Stimulated activated CD4-positive, alpha-beta T cell treated with anti-CD3 and anti-CD28 coated beads, Interleukin-15, amount 100 ng/mL, for 48 hours (primary cell): ENCODE measurements at places on chromosomes 7 and 10.

DNA sequence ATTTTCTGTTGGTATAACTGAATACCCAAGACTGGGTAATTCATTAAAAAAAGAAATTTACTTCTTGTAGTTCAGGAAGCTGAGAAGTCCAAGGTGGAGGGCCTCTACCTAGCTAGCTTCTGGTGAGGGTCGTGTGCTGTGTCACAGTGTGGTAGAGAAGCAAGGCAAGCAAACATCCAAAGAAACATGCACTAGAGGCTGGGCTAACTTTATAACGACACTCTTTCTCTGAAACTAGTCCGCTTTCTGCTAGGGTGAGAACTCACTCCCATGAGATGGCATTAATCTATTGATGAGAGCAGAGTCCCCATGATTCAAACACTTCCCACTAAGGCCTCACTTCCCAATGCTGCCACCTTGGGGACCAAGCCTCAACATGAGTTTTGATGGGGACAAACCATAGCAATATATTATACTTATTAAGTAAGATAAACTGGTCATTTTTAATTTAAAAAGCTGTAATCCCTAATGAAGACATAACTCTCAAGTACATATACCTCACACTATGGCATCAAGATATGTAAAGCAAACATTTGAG, 50.8 kb downstream of the PHYHIPL start:
- DNase-seq, result no peak

- DNase-seq, result no peak
These were observed 187.8 kb downstream of the ETV1 start for GRCh38 chr7:13801669-13802068.

- no peak for DNase-seq
These were observed 188.1 kb downstream of the TCF7L2 start for GRCh38 chr10:113137941-113138685.

GRCh38 chr10:44281089-44281613, 103.7 kb downstream of the CXCL12 start:
- DNase-seq, result no peak

- no peak for DNase-seq
These were observed 169.7 kb downstream of the ADK start for GRCh38 chr10:74320717-74321116.

- no peak for DNase-seq
These were observed 190.4 kb upstream of the LYZL1 start for GRCh38 chr10:29098423-29098822.

DNA sequence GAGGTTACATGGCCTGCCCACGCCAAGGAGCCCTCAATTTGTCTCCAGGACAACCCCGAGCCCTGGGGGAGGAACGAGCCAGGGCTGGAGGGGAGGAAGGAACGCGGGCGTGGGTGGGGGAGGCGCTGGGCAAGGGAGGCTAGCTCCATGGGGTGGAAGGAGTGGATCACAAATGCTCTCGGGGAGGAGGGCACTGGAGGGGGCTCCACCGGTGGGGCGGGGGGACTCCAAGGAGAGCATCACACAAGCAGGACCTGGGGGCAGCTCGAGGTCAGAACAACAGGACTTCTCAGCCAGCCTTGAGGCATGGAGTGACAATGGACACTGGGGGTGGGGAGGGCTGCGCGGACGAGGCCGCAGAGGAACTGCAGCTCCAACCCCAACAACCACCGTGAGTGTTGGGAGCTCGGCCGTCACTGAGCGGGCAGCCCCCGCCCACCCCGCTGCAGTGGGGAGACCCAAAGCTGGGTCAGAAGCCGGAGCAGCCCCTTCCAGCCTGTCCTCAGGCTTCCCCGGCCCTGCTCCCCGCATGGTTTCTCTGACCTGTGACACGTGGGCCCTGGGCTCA, 41.1 kb downstream of the STK32C start:
- DNase-seq, result no peak

DNA sequence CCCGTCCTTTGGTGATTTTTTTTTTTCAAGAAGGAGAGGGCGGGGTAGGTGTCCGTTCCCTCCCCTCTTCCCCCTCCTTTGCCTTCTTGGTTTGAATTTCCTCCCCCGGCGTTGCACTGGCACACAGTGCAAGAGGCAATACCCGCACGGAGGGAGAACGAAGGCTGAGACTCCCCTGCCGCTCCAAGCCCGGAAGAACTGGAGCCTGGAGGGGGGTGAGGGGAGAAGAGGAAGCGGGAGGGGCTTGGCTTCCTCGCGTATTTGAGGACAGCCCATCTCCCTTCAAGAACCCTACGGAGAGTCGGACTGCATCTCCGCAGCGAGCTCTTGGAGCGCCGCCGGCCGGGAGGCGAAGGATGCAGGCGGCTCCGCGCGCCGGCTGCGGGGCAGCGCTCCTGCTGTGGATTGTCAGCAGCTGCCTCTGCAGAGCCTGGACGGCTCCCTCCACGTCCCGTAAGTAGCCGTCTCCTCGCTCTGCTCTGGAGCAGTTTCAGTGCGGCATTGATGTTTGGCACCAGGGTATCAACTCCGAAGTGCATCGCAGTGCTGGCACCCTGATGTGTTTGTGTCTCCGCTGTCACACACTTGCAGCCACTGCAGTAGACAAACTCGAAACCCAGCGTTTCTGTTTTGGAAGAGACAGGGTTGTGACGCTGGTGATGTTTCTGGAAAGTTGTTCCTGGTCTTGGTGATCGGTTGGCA, at the start of gene CNTNAP2:
Gene CNTNAP2, plus strand, starts transcription at position 281 of the 702 bp plus-strand sequence. Its CDS starts 76 bp downstream, at position 357.
- DNase-seq, result no peak

GRCh38 chr7:31192986-31193385, 140.9 kb downstream of the ADCYAP1R1 start:
- DNase-seq, result no peak

DNA sequence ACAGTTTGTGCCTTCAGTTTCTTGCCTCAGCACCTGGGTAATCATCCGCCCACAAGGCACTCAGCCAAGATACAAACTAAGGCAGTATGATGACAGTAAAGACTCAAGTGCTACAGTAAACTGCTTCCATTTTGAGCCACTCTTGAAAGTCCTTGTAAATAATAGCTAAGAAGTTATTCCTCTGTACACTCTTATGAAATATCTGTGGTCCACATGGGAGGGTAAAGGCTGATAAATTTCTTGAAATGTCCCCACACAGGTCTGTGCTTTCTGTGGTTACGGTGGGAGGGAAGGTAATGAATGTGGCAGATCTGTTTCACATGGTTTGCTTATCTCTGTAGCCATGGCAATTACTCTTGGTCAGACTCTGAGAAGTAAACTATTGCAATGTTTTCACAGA, 551.0 kb upstream of the ZWINT start:
- no peak for DNase-seq

GRCh38 chr10:127737563-127738511, 852 bp downstream of the FOXI2 start:
- DNase-seq, result no peak

DNA sequence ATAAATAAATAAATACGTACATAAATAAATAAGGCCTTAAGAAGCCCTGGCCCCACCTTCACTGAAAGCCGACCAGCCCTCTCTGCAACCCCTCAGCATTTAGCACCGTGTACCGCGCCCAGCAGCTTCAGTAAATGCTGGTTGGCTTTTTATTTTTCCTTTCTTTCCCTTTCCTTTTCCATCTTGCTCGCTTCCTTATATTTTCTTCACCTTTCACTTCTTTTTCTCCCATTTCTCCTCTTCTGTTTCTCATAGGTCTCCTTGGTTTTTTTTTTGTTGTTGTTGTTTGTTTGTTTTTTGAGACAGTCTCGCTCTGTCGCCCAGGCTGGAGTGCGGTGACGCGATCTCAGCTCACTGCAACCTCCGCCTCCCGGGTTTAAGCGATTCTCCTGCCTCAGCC, 11.2 kb downstream of the ZAN start:
- DNase-seq, result no peak

DNA sequence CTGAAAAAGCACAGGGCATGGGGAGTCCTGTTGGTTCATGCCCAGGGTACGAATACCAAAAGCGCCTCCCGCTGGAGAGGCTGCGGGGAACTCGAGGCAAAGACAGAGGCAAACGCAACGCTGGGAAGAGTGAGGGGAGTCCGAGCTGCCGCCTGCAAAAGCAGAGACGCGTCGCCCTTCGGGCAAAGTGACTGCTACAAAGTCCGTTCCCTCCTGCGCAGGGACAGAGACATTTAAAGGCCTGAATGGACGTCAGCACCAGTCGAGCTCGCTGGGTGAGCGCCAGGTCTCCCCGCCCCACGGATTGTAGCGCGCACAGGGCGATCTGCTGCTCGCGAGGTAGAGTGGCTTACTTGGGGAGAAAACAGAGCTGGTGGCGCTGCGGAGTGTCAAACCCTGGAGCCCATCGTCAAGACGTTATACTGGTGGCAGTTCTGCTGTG, 732.8 kb downstream of the ZWINT start:
- DNase-seq, result no peak

GRCh38 chr7:15905251-15906040, 219.0 kb upstream of the MEOX2 start:
- no peak for DNase-seq

- DNase-seq, result no peak
These were observed 57.5 kb downstream of the EXOC4 start for GRCh38 chr7:133310232-133310862.

GRCh38 chr7:96311967-96312366, 9.9 kb downstream of the SLC25A13 start:
- DNase-seq, result no peak

GRCh38 chr7:46927131-46927810, 654.6 kb downstream of the TNS3 start:
- DNase-seq, result no peak

GRCh38 chr7:2688409-2689342, 674 bp downstream of the AMZ1 start:
- DNase-seq, result no peak

GRCh38 chr7:101739775-101740398, 77.5 kb upstream of the CUX1 start:
- DNase-seq, result no peak

- no peak for DNase-seq
These were observed 2.9 kb upstream of the HKDC1 start for GRCh38 chr10:69217119-69217754.

GRCh38 chr10:92387289-92387940, 96.4 kb downstream of the MARCHF5 start:
- no peak for DNase-seq

- no peak for DNase-seq
These were observed 45.3 kb downstream of the ZNF777 start for GRCh38 chr7:149415391-149416071.

DNA sequence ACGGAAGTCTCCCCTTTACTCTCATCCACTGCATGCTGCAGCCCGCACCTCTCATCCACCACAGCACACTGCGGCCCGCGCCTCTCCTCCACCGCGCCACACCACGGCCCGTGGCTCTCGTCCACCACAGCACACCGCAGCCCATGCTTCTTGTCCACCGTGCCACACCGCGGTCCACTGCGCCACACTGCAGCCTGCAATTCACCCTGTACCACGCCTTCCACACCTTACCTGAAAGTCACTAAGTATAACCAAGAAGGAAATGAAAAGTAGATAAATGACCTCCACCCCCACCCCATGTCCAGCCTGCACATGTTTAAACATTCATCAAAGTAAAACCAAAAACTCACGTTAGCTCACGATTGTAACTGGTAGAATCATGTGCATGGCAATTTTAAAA, 176.1 kb downstream of the DIP2C start:
- no peak for DNase-seq

DNA sequence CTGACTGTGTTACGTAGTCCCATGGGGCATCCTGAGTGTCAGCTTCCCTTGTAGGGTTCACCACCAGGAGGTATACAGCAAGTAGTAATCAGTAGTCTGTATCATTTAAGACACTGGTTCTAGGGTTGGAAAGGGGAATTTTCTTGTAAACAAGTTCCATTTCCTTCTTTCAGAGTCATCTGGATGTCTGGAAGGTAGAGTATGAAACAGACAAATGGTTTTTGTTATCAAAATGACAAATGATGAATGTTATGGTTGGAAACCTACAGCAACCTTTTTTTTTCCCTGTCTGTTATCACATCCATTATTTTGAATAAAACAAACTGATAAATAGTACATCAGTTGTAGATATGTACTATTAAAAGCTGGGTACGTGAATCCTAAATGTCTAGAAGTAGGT, 19.1 kb downstream of the SEMA3A start:
- no peak for DNase-seq

GRCh38 chr7:145431834-145432233, 596.0 kb upstream of the TPK1 start:
- DNase-seq, result no peak

DNA sequence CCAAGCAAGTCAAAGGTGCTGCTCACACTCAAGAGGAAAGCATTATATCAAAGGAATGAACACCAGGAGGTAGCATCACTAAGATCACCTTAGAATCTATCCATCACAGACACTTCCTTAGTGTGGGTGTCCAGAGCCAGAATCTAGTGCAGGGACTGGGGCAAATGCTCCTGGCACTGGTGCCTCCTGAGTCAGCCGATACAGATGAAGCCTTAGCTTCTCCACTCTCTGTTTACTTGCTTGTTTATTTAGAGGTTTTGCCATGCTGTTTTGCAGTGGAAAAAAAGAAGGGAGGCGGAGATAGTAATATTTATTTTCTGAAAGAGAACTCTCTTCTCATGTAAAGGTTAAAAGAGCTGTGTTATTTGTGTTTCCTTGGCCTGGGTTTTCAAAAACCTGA, 303.1 kb downstream of the WDR11 start:
- DNase-seq, result no peak

GRCh38 chr7:92621561-92622023, 31.4 kb upstream of the FAM133B start:
- DNase-seq, result no peak

- no peak for DNase-seq
These were observed 133.6 kb upstream of the COL1A2 start for GRCh38 chr7:94261067-94261466.

GRCh38 chr10:64234489-64234888, 713.3 kb downstream of the REEP3 start:
- no peak for DNase-seq

- DNase-seq, result peak; percentile 77
These were observed 775 bp upstream of the SEPTIN7 start for GRCh38 chr7:35799846-35800717.

GRCh38 chr7:18384491-18385143, 110.9 kb upstream of the HDAC9 start:
- DNase-seq, result no peak

GRCh38 chr7:14505906-14506305, 396.6 kb downstream of the DGKB start:
- DNase-seq, result no peak

DNA sequence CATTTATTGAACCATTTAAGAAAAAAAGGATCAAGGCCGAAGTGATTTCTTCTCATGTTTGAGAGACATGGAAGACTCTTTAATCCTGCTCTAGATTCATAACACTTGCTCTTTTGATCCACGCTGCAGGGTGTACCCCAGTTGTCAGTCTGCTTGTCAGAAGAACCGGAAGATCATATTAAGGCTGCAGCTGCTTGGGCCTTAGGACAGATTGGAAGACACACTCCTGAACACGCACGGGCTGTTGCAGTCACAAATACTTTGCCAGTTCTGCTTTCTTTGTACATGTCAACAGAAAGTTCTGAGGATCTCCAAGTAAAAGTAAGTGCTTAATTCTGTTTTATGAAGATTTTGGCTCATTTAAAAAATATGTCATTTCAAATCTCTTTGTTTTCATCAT, 46.3 kb downstream of the SPAG6 start:
- DNase-seq, result no peak

- DNase-seq, result no peak
These were observed 124.4 kb upstream of the TCERG1L start for GRCh38 chr10:131435760-131436457.
